ENCODE measurements at places on chromosomes 7 and 10.

DNA sequence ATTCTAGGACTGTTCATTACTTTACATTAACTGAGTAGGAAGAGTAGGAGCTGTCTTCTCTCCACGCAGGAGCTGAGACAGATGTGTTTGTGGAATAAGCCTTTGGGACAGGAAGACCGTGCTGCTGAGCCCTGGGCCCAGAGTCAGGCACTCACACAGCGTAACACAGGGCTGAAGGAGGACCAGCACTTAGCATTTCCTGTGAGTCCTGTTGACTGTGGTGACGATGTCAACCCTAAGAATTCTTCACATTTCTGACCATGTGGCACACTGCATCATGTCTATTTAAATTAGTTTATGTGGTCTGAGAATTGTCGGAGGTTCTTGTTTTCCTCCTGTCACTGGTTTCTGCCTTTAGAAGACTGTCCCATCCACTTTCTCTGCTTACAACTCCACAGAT is 117.2 kb downstream of the PIP4K2A start:
- DNase-seq, result no peak

DNA sequence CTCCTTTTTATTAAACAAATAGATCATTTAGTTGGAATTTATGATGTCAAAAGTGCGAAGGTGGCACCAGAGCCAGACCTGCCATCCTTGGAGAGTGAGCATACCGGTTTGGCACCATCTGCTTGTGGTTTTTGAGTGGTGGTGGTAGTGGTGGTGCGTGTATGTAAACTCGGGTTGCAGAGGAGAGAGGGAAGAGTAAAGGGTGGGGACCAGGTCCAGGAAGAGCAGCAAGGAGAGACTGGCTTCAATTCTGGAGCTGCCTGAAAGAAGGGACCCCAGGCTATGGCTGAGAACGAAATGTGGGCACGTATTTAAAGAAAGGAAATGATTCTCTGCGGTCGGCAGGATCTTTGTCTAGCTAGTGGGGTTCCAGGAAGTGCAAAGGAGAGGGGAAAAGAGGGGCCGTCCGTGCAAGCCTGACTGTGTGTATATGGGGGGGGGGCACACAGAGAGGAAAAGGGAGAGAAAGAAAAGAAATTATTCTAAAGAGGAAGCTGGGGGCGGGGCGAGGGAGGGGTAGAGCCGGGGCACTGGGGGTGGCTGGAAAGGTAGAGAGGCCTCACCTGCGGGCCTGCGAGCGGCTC is 448 bp upstream of the GOLGA7B start:
- no peak for DNase-seq

DNA sequence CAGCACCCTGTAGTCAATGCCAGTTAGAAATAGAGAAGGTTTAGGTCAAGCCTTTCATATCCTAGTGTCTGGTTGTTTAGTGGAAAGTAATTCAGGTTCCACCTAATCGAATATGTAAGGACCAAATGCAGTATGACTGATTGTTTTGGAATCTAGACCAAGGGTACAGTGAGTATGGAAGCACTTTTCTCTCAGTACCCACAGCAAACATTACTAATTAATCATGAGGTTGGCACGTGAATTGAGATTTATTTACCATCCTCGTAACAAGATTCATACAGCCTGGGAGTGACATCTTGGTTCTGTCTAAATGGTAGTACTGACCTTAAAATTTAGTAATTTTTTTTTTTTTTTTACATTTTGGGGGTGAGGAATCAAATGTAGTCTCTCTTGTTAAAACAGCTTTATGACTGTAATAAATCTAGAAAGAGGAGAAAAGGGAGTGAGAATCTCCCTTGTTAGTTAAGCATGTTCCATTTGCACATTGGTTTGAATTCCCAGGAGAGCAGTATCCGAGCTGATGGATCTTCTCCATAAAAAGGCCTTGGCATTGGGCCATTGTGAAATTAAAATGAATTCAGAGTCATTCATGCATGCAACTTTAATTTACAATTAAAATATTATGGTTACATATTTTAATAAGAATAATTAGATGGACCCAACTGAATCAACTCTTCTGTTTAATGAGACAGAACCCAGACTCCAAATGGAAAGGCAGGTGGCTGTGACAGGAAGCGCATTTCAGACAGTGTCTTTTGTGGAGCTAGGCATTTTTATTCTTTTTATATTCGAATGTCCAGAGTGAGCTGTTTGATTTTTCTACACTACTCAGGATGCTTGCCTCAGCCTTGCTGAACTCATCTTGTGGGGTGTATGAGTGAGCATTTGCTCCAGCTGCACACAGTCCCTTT is 57.6 kb downstream of the SNX10 start:
- DNase-seq, result no peak

- no peak for DNase-seq
These were observed 4.5 kb downstream of the KAZALD1 start for GRCh38 chr10:101066146-101066895.

DNA sequence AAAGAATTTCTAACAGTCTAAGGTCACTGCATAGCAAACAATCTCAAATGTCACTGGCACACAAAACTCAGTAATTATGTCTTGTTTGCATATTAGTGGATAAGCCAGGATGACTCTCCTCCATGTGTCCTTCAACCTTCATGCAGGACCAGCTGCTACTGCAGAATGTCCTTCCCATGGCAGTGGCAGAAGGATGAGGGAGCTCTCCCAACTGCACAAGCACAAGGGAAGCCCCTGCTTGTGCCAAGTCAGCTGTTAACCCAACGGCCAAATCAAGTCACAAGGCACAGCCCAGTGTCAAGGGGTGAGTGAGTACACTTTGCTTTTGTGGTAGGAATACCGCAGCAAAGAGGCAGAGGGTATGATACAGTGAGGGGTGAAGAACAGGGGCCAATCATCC is 59.3 kb upstream of the VWC2 start:
- DNase-seq, result no peak

DNA sequence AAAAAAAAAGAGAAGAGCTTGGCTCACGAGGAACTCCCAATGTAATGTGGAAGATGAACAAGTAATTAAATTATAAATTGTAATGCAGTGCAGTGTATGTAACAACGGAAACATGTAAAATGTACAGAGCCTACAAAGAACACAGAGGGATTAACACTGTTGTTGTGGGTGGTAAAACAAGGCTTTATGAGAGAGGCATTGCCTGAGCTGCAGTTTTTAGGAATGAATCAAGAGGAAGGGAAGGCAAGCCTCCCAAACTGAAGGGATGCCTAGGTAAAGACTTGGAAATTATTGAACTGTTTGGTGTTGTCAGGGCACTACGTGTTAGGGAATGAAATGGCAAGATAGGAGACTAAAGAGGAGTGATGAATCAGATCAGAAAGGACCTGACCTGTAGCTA is 213.7 kb downstream of the HTR7 start:
- DNase-seq, result no peak

GRCh38 chr7:157370742-157371141 is 33.9 kb downstream of the DNAJB6 start:
- DNase-seq, result no peak

DNA sequence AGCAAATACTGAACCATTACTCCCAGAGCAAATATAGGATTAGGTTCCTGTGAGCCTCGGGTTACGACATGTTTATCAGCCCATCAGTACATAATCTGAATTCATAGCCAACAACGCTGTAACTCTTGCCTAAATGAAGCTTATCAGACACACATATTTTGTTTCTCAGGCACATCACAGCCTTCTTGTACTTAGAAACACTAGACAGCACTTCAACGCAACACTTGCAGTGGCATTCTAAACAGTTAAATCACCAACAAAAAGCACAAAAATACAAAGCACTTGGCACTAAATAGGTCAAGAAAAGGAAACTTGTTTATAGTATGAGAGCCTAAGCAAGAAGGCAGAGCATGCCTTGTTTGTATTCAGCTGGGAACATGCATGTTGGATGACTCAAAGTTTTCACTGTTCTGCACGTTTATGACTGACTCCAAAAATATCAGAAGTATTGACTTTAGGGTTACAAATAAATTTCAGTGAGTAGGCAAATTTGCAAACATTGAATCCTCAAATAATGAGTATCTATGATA is 75.0 kb downstream of the VPS50 start:
- no peak for DNase-seq

DNA sequence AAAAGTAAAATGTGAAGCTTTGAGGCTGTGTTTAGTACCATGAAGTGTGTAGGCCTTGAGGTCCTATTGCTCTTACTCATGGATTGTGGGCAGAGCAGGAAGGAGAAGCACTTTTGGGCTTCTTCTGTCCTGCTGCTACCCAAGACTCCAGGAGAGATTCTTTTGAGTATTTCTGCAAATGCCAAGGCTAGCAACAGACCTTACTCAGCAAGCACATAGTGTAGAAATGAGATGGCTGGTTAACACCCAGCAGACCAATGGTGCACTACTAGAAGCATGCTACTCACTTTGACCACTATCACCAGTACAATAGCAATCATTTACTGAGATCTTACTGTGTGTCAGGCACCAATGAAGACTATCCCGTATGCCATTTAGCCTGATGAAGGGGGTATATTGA is 3.2 kb downstream of the PLPP4 start:
- no peak for DNase-seq

DNA sequence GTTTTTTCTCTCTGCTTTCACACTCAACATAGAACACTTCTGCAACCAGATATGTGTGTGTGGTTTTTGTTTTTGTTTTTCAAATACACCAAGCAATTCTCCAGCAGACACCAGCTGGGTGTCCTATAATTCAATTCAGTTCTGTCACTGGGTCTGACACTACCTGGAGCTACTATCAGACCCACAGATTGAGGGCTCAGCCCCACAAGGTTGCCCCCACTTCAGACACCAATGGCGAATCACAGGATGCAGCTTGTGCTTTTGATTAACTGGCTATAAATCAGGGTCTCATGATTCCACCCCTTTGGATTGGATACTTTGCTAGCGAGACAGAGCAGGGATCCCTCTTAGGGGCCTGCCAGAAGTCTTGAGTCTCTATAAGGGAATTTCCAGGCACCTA is 462.2 kb upstream of the NRP1 start:
- DNase-seq, result no peak

- no peak for DNase-seq
These were observed 8.4 kb downstream of the MRPL43 start for GRCh38 chr10:100978901-100979195.

DNA sequence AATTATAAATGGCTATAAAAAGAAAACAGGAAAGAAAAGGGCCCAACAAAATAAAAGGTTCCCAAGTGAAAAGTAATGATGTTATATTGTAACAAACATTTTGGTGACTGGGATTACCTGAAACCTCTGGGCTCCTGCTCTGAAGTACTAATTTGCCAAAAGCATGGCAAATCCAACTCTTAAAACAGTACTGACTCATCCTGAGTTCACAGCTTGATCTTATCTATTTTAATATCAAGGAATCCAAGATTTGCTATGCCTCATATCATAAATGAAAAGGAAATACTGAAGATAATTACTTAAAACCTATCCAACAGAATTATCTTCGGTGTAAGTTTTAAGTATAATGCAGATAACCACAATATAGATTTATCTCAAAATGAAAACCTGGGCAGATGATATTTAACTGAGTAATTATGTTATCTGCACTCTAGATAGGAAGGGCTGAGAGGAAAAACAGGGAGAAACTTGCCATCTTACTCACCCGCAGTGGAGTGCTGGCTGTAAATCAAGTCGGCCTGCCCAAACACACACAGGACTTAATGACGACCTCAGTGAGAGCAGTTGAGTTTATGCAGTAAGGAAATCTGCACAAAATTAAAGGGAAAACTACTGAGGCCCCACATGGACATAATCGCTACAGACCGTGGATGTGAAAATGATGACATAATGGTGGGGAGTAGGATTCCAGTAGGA is 48.4 kb downstream of the MPP7 start:
- DNase-seq, result no peak

DNA sequence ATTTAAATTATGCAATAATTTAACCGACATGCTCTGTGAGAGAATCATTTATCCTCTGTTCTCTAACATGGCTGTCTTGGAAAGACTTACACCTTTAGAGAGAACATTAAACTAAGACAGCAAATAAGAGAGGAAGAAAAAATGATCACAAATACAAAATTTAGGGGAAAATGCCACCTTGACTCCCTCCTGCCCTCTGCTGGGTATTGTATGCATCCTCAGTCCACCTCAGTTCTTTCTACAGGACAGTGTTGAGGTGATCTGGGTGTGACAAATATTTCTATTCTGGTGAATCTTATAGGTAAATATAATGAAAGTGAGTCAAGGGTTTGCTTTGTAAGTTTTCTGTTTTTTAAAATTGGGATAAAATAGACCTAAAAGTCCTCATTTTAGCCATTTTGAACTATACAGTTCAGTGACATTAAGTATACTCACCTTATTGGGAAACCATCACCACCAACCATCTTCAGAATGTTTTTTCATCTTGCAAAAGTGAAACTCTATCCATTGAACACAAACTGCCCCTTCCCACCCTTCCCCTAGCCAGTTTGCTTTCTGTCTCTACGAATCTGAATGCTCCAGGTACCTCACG is 61.5 kb upstream of the ELMO1 start:
- DNase-seq, result no peak

- no peak for DNase-seq
These were observed 76.7 kb downstream of the ATXN7L1 start for GRCh38 chr7:105799677-105800076.

DNA sequence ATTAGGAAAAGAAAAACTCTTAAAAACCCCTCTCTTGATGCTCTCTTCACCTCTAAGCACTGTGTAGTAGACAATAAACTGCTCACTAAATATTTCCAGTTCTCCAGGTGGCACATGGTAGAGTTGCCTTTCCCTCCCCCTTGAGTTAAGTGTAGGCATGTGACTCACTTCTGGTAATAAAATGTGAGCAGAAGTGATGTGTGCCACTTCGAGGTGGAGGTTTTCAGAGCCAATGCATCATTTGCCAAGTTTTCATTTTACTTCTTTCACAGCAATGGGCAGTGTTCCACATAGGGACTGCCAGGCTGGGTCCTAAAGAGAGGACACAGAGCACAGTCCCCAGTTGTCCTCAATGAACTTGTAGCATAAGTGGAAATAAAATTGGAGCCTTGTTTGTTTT is 131.6 kb upstream of the NPY start:
- DNase-seq, result no peak
